ENCODE measurements at places on chromosomes 13 and 19.

DNA sequence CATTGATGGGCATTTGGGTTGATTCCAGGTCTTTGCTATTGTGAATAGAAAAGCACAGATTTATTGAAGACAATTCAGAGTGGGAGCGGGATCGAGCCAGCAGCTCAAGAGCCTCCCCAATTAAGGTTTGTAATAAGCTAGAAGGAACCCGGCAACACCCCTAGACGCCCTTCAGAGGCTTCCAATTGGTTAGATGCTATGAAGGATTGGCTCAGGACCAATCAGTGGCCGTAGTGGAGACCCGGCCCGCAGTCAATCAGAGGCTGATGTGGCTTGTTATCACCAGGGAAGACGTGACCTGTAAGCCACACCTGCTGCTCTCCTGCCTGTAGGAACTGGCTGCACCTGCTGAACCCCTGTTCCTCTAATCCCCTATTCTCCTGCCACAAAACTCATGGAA lies 14.6 kb downstream of the SIGLEC11 start:
- DNase-seq, result no peak

DNA sequence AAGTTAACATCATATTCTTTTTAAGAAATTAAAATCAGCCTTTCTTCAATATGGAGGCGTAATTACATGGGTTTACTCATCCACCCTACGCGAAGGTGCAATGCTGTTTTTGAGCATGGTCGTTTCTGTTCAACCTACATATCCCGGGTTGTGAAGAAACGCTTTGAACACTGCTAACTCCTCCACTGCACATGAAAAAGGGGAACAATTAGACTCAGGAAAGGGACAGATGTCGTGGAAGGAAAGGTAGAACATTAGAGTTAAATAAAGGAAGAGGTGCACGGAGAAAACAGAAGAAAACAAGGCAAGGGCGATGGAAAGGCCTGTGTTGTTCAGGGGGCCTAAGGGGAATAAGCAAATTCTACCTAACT lies 4.1 kb downstream of the ZIC5 start:
- DNase-seq, result no peak

- no peak for DNase-seq
Observed at GRCh38 chr19:30155381-30156200, 213.6 kb downstream of the URI1 start.

DNA sequence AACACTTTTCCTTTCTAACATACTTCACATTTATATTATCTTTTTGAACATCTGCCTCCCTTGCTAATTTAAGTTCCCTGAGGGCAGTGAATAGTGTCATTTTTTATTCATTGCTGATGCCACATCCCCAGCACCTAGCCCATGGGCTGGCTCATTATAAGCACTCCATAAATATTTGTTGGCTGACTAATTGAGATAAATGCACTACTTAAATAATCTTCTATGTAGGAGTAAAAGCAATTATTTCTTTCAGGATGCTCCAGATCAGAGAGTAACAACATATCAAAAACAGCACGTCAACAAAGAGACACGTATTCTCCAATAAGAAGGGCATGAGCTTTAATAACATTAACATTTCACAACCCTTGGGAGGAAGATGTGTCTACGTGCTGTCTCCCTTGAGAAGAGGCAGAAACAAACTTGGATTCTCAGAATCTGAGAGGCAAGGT lies 228.2 kb downstream of the LHFPL6 start:
- no peak for DNase-seq

GRCh38 chr13:26831336-26831908 lies 70.8 kb upstream of the GPR12 start:
- DNase-seq, result no peak

GRCh38 chr13:32178763-32179162 lies 136.4 kb downstream of the ZAR1L start:
- no peak for DNase-seq

DNA sequence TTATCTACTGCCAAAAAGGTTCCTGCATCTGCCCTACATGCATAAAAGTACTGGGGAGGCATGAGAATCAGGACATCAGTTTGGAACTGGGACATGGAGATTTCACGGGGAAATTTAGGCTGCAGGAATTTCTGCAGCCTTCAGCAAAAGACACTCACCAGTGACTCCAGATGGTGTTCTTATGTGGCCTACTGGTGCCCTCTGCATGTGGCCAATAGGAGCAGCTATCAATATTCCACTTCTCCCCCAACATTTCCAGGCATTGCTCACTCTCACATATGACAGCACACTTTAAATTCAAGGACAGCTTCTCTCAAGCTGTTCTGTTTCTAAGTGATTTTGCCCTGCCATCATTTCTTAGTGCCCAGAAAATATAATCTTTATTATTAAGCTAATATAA lies 570.5 kb upstream of the ARGLU1 start:
- no peak for DNase-seq

DNA sequence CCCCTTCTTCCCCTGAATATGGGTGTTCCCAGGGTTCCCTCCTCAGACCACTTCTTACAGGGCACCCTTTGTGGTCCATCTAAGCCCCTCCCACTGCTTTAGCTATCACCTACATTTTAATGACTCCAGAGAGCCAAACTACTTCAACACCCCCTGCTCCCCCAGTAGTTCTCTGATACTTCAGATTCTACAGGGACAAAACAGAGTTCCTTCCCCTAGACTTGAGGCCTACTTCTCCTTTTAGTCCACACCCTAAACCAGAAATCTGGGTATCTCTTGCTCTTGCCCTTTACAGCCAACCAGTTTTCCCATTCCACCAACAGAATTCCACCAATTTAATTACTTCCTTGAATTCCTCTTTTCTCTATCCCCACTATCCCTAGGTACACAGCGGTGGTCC lies 107.2 kb downstream of the KCNRG start:
- no peak for DNase-seq

- DNase-seq, result no peak
Observed at GRCh38 chr19:48856921-48857320, 11.5 kb downstream of the PLEKHA4 start.

- no peak for DNase-seq
Observed at GRCh38 chr19:52206481-52206880, 16.6 kb downstream of the PPP2R1A start.

DNA sequence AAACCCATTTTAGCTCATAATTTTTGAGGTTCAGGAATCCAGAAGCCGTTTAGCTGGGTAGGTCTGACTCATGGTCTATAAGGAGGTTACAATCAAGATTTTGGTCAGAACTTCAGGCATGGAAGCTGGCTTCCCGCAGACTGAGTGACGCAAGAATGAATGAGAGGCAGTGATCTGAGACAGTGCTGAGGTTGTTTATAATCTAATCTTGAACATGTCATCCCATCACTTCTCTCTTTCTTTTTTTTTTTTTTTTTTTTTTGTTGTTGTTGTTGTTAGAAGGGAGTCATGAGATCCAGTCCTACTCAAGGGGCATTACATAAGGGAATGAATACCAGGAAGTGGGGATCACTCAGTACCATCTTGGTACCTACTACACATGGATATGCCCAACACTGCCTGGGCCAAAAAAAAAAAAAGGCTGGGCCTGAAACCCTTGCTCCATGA lies 217.4 kb downstream of the DLEU7 start:
- DNase-seq, result no peak

DNA sequence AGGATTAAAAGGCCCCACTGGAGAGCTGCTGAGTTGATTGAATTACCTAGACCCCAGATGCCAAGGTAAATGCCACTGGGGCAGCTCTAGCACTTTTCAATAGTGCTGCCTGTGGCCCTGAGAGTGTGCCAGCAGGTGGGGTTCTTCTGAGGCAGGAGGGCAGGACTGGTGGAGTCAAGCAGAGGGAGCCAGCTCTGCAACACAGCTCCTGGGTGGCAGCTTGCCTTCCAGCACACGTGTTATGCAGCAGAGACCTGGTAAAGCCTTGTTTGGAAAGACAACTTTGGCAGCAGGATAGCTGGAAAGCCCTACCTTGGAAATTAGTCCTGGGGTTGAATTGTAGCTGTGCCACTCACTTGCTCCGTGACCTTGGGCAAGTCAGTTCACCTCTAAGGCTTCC lies 306.6 kb downstream of the ATP8A2 start:
- DNase-seq, result no peak

DNA sequence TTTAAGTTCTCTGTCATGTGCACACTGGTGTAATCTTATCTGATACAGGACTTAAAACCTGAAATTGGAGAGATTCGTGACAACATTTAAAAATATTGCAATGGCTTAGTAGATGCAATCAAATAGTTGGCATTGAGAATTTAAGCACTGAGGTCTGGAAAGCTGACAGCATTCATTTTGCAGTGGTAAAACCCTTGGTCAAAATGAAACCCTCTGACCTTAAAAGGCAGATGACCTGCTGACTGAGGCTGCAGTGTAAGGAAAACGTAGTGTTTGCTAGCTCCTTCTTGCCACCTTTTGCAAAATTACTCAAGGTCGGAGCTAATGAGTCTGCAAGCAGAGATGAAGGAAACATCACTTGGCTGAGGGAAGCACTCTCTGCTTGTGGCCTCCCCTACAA lies 150.6 kb downstream of the KCTD12 start:
- no peak for DNase-seq

DNA sequence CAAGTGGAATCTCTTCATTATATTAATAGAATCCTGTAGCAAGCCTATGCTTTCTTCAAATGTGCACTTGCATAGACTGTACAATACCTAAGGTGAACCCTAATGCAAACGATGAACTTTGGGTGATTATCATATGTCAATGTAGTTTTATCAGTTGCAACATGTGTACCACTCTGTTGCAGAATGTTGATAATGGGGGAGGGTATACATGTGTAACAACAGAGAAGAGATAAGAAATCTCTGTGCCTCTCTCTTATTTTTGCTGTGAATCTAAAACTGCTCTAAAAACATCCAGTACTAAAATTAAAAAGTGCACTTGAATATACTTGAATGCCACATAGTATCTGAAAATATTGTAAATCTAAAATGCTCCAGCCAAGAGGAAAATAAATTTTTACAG lies 820.8 kb upstream of the MIR17HG start:
- DNase-seq, result no peak

DNA sequence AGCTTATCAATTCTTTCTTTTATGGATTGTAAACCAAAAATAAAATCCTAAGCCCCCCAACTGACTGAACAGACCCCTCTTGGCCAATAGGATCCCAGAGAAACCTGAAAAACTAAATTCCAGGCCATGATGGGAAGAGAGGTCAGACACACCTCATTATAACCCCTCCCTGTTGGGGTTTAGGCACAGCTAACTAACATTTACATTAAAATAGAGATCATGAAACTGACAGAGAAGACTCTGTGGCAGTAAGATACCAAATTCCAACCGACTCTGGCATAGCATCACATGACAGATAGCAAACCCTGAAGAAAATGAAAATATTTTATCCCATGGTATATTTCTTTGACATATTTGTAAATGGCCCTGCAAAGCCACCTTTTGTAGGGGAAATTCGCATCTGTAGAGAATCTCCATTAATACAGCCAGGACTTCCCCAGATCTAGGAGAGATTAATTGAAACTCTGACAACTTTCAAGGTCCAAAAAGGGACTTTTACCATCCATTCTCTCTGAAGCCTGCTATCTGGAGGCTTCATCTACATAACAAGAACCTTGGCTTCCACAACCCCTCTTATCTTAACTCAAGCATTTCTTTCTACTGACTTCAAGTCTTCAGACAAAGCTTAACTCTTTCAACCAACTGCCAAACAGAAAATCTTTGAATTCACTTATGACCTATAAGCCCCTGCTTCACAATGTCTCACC lies 27.1 kb upstream of the GAS6 start:
- DNase-seq, result no peak

- DNase-seq, result no peak
Observed at GRCh38 chr13:41696163-41697003, 239.0 kb downstream of the RGCC start.

- peak; percentile 84 for DNase-seq
Observed at GRCh38 chr13:110714797-110715394, 1.4 kb downstream of the ING1 start.

Data from left hindlimb (tissue), 1 donor.